SW 1271 (cell line): ENCODE measurements at places on chromosomes 6 and 20.
A peak's percentile ranks its signal among the peaks of the same experiment; 100 is the strongest.

DNA sequence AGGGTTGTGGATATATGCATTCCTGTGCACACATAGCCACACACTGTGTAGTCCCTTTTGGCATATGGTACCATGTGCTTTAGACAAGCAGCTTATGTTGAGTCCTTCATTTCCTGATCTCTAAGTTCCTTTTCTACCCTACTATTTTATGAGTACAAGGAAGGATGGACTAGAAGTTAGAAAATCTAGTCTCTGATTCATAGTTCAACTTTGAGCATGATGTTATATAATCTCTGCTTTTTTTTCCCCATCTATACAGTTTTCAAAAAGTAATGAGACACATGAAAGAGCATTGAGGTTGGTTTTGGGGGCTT, 123.6 kb downstream of the PLEKHG1 start:
- DNase-seq: no peak

GRCh38 chr20:21191839-21192238, 66.0 kb downstream of the KIZ start:
- no peak for DNase-seq

DNA sequence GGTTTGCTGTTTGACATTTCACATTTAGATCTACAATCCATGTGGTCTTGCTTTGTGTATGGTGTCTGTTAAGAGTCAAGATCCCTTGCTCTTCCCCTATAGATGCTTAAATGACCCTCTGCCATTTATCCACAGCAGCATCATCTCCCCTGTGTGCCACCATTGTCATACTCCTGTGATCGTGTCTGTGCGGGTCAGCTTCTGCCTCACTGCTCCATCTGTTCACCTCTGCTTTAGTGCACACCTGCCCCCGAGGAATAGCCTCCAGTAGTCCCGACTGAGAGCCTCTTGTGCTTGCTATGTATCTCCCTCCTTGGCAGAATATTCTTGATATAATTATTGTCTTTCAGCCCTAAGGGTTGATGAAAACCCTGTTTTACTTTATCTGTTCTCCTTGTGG, 551.2 kb downstream of the CDH26 start:
- DNase-seq: no peak

DNA sequence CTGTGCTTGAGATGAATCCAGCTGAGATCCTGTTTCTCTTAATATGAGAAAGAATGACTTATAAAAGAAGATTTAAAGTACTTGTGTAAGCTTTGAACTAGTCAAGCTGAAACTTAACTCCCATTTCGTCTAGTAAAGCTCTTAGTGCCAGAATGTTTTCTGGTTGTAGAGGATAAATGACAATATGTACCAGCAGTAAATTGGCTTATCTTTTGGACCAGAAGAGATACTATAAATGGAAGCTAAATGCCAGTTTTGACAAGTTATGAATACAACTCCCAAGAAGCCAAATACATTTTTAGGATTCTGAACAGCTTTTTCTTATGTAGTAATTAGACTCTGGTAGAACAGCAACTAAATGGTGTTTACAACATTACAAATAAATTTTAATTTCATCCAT, 608.7 kb downstream of the EYS start:
- DNase-seq: no peak

DNA sequence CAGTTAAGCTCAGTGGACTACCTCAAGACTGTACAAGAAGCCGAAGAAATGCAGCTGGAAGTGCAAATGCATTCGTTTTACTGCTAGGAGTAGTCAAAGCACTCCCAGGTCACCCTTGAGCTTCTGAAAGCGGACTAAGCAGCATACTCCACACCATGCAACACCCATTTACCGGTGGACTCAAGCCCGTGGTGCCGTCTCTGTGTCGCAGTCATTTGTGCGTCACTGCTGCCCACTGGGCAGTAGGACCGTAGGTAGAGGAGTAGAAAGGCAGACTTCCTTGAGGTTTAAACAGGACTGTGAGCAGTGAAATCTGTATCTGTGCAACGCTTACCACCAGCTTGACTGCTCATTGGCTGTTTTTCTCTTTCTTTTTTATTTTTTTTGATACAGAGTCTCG, 89.0 kb upstream of the FAM8A1 start:
- no peak for DNase-seq

DNA sequence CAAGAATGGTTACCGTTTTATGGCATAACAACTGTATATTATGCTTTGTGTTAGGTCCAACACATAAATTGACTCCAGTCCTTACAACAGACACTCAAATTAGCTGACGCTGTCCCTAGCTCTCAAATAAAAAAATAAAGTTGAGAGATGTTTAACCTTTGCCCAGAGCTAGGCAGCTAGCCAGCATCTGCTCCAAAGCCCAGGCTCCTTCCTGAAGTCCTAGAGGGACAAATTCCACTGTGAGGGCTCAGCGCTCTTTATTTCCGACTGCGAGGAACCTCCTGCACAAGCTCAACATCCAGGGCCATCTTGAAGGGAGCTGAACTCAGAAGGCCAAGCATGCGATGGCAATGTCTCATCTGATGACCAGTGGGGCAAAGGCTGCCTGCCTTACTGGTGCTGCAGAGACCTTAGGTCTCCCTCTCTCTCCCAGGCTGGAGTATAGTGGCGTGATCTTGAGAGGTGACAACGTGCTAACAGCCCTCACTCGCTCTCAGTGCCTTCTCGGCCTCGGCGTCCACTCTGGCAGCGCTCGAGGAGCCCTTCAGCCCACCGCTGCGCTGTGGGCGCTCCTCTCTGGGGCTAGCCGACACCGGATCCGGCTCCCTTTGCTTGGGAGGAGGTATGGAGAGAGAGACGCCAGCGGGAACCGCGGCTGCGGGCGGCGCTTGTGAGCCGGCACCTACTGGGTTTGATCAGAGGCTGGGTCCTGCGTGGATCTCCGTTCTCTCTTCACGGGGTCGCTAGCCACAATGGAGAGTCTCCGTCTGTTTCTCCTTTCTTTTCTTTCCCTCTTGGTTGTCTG, 24.7 kb upstream of the GFOD1 start:
- DNase-seq: no peak

GRCh38 chr6:36759148-36759759, 61.6 kb downstream of the RAB44 start:
- peak; percentile 76 for DNase-seq

GRCh38 chr6:35403544-35404442, 48.3 kb upstream of the FANCE start:
- no peak for DNase-seq

DNA sequence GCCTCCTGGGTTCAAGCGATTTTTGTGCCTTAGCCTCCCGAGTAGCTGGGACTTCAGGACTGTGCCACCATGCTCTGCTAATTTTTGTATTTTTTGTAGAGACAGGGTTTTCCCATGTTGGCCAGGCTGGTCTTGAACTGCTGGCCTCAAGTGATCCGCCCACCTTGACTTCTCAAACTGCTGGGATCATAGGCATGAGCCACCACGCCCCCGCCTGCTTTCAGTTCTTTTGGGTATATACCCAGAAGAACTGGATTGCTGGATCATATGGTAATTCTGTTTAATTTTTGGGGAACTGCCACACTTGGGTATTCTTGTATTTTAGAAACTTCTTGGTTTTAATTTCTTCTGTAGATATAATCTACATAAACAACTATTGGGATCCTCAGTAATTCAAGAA, 17.0 kb downstream of the CDS2 start:
- DNase-seq: no peak

GRCh38 chr6:77034161-77034560, 429.1 kb downstream of the HTR1B start:
- peak; percentile 96 for DNase-seq

DNA sequence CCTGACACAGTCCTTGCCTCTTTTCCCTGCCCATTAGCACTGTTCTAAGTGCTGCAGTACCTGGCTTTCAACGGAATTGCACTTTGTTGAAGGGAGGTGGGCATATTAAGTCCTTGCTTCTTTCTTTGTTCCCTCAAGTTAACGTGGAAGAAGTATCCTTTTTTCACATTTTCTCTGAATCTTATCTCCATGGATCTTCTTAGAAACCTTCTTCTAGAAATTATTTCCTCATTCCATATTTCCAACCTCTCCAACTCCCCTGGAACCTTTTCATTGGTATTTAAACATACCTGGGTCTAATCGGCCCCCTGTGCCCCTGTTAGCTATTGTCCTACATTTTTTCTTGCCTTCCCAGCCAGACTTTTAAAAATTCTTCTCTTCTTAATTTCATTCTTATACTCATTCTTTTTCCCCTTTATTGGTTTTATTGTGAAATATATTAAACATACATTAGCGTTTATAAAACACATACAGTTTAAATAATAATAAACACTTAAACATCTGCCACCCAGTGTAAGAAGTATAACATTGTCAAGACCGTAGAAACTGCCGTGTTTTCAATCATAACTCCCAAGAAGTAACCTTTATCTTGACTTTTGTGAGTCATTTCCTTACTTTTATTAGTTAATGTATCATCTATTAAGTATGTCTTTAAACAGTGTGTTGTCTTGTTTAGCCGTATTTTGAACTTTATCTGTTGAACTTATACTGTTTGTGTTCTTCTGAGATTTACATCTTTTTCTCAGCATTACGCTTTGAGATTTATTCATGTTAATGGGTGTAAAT, 118.2 kb downstream of the CDKAL1 start:
- DNase-seq: no peak

- DNase-seq: no peak
Observed at GRCh38 chr20:51420111-51420510, 122.4 kb downstream of the NFATC2 start.

DNA sequence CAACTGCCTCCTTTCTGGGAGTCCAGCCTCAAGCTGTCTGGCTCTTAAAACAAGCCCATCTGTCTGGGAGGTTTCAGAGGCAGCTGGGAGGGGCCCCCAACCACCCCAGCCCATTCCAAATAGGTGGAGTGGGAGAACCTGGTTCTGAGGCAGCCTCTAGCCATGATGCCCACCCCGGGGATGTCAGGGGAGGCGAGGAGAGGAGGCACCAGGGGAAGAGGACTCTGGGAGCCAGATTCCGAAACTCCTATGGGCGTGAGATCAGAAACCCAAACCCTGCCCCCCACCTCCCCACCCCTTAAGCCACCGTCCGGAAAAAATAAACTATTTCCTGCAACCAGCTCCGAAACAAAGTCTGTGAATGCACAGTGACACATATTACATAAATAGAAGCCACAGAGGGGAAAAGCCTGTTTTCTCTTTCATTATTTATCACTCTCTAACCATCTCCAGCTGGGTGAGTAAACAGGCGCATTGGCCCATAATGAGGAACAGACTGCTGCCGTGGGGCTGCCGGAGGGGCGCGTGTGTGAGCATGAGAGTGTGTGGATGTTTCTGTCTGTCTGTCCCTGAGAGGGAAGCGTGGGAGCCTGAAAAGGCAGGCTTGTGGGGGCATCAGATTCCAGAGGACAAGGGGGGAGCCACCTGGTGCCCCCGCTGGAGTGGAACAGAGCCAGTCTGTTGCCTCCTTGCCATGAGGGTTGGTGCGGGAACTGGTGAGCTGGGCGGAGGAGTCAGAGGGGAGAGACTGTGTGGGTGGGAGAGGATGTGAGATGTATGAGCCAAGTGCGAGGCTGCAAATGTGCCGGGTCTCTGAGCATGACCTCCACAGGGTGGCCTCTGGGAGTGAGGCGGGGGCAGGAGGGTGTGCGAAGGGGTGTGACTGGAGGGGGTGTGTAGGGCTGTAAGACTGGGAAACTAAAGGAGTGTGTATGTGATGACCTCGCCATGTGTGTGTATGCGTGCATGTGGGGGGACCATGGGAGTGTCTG, 14.3 kb upstream of the FOXP4 start:
- DNase-seq: no peak

DNA sequence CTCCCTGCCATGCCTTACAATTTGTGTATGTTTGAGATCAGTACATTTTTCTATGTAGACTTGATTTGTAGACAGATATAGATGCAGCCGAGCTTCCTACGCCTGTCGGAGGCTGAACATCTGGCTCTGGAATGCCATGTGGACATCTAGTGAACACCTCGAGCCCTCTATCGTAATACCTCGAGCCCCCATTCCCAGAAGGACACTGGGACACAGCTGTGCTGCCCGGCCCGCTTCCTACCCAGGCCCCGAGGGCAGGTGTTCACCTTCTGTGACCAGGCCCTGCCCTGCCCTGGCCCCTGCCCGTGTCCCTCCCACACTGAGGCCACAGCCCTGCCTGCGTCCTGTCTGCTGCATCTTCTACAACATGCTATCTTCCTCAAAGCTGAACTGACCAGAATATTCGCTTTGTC, 12.9 kb downstream of the RPS6KA2 start:
- no peak for DNase-seq
